RPMI7951 (cell line): ENCODE measurements at places on chromosomes 3 and 15. TPM values are rescaled to one million over a fixed set of nuclear protein-coding genes. Genes with fewer than 3 reads are reported as not detected.

- no peak for DNase-seq
These were observed 487.8 kb downstream of the FOXP1 start for GRCh38 chr3:71095511-71096291.

GRCh38 chr15:63385911-63386531 is 4.4 kb upstream of the CA12 start:
- DNase-seq, result no peak

- no peak for DNase-seq
These were observed 41.3 kb downstream of the CMTM7 start for GRCh38 chr3:32432711-32433530.

DNA sequence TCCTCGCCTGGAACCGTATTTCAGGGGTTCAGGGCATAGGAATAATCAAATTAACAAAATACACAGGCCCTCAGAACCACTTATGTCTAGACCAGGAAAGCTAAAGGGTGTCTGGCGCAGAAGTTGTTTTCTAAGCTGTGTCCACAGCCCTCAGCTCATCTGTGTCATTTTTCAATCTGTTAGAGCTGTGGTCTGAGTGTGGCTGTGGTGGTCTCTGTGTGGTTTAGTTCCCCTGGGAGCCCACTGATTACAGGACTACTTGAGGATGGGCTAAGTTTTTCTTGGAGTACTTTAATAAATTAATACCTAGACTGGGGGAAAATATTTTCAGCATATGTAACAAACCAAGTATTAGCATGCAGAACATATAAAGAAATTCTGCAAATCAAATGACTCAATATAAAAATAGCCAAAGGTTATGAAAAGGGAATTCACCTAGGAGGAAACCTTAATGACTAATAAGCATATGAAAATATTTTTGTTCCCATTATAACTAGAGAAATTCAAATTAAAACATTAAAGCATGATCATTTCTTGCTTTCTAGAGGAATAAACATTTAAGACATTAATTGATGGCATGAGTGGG is 186.3 kb downstream of the SATB1 start:
- DNase-seq, result no peak

DNA sequence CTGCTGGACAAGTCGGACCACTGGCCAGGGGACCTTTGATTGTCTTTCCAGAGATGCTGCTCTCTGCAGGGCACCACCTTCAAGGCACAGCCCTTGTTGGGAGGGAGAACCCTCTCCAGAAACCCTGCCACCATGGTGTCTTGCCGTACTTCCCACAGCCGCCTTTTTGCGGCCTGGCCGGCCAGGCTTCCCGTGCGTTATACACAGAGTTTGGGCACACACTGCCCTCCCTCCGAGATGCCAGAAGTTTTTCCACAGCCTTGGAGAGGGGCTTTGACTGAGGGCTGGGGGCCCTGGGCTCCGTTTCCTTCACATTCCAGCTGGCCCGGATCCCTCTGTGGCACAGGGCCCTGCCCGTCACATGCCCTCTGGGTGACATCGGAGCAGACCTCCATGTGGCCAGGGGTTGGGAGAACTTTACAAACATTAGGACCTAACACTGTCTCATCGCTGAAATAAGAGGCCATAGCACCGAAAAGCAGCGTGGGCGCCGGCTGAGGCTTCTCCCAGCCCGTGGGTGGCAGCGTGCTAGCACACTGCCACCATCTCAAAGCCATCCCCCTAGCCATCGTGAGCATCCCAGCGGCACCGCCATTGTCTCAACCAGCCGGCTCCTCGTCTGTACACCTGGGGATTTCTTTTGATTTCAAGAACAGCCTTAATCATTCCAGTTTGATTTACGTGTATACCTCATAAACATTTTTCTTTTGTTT is 6.3 kb upstream of the APEH start:
- DNase-seq, result no peak

DNA sequence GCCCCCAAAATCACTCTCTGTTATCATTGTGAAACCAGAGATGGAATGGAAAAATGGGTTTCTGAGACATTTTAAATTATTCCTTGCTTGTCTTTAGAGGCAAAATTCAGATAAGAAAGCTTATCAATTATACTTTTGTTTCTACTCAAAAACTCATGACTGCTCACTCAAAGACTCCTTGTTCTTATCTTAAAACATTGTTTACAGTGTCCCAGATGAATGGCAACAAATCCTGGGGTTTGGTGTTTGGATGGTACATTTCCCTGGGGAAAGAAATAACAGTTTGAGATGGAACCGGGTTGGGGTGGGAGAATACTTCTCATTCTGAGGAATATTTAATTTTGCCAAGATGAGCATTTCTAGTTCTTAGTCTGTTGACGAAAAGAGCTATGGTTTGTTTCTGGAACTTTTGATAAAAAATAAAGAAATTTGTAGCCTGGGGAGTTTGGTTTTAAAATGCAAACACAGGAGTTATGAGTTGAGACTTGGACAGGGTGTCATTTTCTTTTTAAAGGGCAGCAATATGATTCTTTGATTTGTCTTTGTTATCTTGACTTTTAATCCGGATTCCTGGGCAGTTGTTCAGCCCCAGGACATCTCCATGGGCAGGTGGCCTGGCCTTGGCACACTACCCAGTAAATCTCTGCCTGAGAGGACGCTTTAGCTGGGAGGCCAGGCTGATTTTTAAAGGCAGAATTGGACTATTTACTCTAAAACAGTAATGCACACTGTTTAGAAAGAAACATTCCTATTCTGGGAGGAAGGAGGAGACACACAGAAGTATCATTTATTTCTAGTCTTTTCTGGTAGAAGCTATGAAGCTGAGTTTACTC is 32.4 kb downstream of the BTD start:
- DNase-seq, result peak; percentile 91

DNA sequence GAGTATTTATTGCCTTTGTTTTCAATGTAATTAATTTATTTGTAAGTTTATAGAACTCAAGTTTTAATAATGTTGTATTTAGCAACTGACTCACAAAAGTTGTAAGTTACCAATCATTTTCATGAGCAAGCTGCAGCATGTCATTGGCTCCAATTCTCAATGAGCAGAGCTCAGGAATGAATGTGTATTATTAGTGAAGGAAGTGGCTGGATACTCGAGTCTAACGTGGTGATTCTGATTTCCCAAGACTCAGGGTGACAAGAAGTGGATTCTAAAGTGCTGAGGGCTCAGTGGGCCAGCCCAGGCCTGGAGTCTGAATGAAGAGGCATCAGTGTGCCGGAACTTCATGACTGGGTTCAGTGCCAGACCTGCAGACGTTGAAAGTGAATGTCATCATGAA is 39.6 kb downstream of the CLDN11 start:
- DNase-seq, result no peak

DNA sequence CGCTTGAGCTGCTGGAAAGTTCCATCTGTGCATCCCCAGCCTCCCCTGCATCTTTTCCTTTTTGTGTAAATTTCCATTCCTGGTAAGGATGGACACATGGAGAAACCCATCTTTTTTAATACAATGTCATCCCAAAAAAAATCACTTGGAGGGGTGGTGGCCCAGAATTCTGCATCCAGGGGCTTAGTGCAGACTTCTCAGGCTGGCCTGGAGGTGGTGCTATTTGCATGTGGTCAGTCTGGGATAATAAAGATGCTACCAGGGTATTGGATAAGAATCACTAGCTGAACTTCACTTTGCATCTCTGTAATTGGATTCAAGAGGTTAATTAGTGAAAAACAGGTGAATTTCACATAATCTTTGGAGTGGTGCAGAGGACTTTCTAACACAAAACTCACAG is 1.8 kb upstream of the ZSCAN2 start:
- DNase-seq, result peak; percentile 67

DNA sequence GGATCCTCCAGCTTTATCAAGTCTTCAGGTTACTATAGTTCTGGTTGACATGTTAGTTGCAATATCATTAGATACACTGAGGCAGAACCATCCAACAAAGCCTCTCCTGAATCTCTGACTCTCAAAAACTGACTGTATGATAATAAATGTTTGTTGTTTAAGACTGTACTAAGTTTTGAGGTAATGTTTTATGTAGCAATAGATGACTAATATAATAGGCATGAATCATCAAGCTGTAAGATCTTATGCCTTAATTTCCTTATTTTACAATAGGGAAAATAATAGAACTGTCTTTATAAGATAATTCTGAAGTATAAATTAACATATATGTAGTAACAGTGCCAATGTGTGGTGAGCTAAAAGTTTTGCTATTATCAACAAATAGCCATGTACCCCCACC is 88.9 kb upstream of the TBC1D5 start:
- DNase-seq, result no peak

GRCh38 chr15:92624401-92624991 is 31.1 kb downstream of the FAM174B start:
- peak; percentile 71 for DNase-seq

The PCLAF gene
- 185 and 229 TPM in 2 replicates for total RNA-seq

The CADPS gene
- 0.48 and 0.59 TPM in 2 replicates for total RNA-seq
